LHCN-M2 (cell line): ENCODE measurements at places on chromosomes 16 and 17. TPM values are rescaled to one million over a fixed set of nuclear protein-coding genes. Genes with fewer than 3 reads are reported as not detected.

DNA sequence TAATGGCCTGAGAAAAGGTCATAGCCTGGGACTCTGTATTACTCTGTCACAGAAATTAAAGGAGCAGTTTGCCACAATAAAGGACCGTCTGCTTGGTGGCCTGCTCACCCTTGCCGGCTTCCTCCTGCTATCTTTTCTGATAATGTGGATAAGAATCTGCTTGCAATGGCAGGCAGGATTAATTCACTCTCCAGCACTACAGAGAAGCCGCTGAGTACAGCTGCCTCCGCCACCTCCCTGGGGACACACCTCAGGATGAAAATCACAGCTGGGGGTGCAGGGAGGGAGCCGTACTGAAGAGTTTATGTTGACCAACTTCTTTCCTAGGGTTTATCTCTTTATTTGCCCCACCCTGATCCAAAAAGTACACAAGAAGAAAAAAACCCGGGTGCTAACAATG, 245.9 kb upstream of the RPL38 start:
- no peak for DNase-seq

DNA sequence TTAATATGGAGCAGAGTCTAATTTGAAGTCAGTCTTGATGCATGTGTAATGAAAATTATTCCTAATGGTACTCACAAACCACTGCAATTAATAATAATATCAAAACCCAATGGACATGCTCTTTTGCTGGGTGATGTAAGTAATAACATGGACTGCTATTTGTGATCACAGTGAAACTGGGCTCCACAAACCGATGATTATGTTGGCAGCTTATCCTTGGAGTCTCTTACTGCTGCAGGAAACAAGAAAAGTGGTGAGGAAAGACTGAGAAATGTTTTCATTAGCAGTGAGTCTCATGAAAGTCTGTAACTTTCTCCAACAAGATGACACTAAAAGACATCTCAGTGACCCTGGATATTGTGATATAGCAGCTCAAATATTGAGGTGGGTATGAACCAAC, 45.2 kb downstream of the TMEM100 start:
- no peak for DNase-seq

DNA sequence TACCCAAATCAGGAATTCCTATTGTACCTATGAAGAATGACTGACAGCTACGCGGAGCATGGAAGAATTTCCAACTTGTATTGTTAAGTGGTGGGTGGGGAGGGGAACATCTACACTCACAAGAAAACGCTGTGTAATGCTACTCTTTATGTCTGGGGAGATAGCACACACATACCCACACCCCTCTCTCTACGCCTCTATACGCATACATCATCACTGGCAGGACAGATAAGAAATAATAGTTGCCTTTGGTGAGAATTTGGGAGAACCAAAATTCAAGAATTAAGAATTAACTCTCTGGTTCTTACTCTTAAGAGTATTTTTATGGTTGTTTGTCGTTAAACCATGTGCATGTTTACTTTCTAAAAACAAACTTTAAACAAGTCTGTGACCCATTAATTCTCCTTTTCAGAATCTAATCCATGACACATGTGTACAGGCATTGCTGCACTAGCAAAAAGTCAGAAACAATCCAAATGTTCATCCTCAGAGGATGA, 33.9 kb downstream of the CREBBP start:
- DNase-seq: no peak

GRCh38 chr17:43400943-43401717, 2.3 kb downstream of the ARL4D start:
- peak; percentile 97 for DNase-seq

DNA sequence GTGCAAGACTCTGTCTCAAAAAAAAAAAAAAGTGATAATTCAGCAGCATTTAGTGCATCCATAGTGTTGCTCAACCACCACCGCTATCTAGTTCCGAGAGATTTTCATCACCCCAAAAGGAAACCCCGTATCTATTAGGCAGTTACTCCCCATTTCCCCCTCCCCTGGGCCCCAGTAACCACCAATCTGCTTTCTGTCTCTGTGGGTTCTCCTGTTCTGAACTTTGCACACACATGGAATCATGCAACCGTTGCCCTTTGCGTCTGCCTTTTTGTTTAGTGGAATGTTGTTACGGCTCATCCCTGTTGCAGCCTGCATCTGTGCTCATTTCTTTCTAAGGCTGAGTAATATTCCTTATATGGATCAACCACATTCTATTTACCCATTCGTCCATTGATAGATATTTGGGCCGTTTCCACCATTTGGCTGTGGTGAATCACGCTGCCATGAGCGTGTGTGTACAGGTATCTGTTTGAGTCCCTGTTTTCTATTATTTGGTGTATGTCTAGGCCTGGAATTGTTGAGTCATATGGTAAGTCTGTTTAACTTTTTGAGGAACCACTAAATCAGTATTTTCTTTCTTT, 8.7 kb upstream of the SYNGR2 start:
- DNase-seq: no peak

- no peak for DNase-seq
Measured at GRCh38 chr17:74110467-74110866, 93.0 kb upstream of the RPL38 start.

- DNase-seq: peak; percentile 78
Measured at GRCh38 chr17:56142325-56142724, 10.9 kb upstream of the ANKFN1 start.

GRCh38 chr17:63309021-63309420, 137.1 kb downstream of the CYB561 start:
- peak; percentile 41 for DNase-seq

DNA sequence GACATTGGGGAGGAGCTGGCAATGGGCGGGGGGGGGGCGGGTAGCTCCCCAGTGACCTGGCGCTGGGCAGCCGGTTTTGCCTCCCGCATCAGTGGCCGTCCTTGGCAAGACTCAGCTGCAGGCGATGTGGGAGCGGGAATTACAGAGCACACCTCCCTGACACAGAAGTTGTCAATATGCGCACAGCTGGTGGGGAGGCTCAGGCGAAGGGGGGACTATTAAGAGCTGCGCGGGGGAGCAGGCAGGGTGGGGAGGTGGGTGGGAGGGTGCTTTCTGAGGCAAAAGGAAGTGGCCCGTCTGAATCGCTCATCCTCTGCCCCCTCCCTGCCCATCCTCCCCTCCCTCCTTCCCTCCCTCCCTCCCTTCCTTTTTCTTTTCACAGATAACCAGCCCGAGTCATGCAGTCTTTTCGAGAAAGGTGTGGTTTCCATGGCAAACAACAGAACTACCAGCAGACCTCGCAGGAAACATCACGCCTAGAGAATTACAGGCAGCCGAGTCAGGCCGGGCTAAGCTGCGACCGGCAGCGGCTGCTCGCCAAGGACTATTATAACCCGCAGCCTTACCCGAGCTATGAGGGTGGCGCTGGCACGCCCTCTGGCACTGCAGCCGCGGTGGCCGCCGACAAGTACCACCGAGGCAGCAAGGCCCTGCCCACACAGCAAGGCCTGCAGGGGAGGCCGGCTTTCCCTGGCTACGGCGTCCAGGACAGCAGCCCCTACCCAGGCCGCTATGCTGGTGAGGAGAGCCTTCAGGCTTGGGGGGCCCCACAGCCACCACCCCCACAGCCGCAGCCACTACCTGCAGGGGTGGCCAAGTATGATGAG, 44.0 kb downstream of the SREBF1 start:
- DNase-seq: no peak

- DNase-seq: no peak
Measured at GRCh38 chr17:41848788-41849187, 11.2 kb downstream of the KLHL10 start.

DNA sequence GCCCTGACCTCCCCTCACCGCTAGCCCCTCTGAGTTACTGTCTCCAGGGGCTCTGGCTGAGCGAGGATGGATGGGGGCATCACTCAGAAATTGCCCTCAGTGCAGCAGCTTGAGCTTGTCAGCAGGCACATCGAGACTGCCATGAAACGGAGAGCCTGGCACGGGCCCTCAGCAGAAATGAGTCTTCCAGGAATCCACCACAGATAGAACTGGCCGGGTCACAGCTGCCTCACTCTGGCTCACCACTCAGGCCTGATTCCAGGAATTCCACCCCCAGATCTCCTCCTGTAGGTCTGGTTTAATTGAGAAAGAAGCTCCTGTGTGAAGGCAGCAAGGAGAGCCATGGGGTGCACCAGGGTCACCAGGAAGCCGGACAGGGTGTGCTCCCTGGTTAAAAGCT, 85.5 kb downstream of the GSG1L start:
- DNase-seq: peak; percentile 24

GRCh38 chr17:57561072-57561861, 183.8 kb downstream of the CCDC182 start:
- no peak for DNase-seq

DNA sequence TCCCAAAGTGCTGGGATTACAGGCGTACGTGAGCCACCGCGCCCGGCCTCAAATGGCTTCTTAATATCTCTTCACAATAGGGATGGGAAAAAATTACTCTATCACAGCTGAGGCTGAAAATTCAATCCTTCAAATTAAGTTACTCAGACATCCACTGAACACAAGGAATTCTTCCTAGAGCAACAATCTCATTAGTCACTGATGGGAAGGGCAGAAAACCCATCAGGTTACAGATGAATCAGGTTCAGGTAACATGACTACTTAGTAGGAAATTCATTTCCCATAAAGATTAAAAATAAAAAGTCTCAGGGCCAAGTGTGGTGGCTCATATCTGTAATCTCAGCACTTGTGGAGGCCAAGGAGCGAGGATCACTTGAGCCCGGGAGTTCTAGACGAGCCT, 42.5 kb upstream of the ABR start:
- DNase-seq: no peak

GRCh38 chr16:51523400-51523799, 372.3 kb upstream of the SALL1 start:
- DNase-seq: no peak

Gene IL34
- total RNA-seq: 0.13 and 4.1 TPM in 2 replicates

Gene SOX8
- 5.7 and 23.1 TPM in 2 replicates for total RNA-seq

Gene APOBR
- not detected in 2 replicates for total RNA-seq
